ENCODE measurements at places on chromosomes 16 and 17.

- H3K4me1 ChIP-seq, result peaks cover 27% of the 10 kb centered on the region
- peaks cover 12% of the 10 kb centered on the region for H3K36me3 ChIP-seq
- H3K4me3 ChIP-seq, result no peak overlapping the region
- no peaks in the 10 kb centered on the region for H3K27me3 ChIP-seq
- no peak overlapping the region for H3K27ac ChIP-seq
These were observed 11.9 kb upstream of the GLIS2 start for GRCh38 chr16:4303973-4304372.

GRCh38 chr17:21674242-21674731, 18.0 kb upstream of the KCNJ18 start:
- no peaks in the 10 kb centered on the region for H3K27me3 ChIP-seq
- H3K27ac ChIP-seq, result no peak overlapping the region
- H3K36me3 ChIP-seq, result peaks cover 2% of the 10 kb centered on the region
- H3K4me3 ChIP-seq, result no peak overlapping the region

GRCh38 chr16:24977678-24978075, 37.5 kb downstream of the ARHGAP17 start:
- H3K36me3 ChIP-seq, result peaks cover 45% of the 10 kb centered on the region
- no peak overlapping the region for H3K4me3 ChIP-seq
- peaks cover 32% of the 10 kb centered on the region for H3K4me1 ChIP-seq
- no peak overlapping the region for H3K27ac ChIP-seq
- DNase-seq, result no peak

DNA sequence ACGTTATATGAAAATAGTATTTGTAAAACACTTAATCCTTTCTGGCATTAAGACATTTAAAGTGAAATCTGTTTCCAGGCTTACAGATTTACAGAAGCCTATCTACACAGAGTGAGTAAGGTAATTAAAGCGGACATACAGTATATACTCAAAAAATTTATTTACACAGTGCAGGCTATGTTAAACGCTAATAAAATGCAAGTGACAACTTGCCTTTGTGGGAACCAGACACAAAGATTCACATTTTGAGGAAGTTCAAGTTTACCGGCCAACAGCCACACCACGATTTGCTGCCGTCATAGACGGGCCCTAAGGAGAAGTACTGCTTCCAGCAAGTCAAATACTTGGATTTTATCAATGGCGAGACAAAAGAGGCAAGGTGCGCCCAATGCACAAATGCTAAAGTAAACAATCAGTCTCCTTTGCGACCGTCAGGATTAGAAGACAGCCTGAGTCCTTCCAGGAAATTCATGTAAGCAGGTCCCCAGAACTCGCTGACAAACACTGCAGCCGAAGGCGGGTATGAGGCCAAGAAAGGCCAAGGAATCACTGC, 801 bp downstream of the VPS35 start:
- H3K36me3 ChIP-seq, result peaks cover 25% of the 10 kb centered on the region
- no peak for DNase-seq
- no peaks in the 10 kb centered on the region for H3K27me3 ChIP-seq
- H3K27ac ChIP-seq, result no peak overlapping the region

DNA sequence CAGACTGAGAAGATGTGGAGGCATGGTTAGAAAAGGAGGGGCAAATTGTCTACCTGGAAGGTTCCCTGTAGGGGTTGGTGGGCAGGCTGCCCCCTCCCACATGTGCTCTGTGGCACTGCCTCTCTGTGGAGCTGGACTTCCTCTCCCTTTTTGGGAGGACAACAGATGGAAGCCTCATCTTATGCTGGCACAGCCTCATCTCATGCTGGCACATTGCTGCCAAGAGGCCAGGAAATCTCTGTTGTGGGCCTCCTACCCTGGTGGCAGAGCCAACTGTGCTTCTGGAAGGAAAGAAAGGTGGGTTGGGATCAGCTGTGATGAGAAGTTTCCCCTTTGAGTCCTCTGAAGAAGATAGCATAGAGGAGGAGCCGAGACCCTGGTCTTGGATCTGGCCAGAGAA, 19.7 kb upstream of the BRD7 start:
- H3K4me1 ChIP-seq, result no peaks in the 10 kb centered on the region
- no peak for DNase-seq
- no peaks in the 10 kb centered on the region for H3K27me3 ChIP-seq
- H3K36me3 ChIP-seq, result no peaks in the 10 kb centered on the region
- H3K4me3 ChIP-seq, result no peak overlapping the region
- H3K27ac ChIP-seq, result no peak overlapping the region

- no peaks in the 10 kb centered on the region for H3K36me3 ChIP-seq
- DNase-seq, result no peak
- peaks cover 5% of the 10 kb centered on the region for H3K4me1 ChIP-seq
- peaks cover 8% of the 10 kb centered on the region for H3K27me3 ChIP-seq
- H3K27ac ChIP-seq, result no peak overlapping the region
- H3K4me3 ChIP-seq, result no peak overlapping the region
These were observed 5.5 kb upstream of the COIL start for GRCh38 chr17:56966338-56966737.

DNA sequence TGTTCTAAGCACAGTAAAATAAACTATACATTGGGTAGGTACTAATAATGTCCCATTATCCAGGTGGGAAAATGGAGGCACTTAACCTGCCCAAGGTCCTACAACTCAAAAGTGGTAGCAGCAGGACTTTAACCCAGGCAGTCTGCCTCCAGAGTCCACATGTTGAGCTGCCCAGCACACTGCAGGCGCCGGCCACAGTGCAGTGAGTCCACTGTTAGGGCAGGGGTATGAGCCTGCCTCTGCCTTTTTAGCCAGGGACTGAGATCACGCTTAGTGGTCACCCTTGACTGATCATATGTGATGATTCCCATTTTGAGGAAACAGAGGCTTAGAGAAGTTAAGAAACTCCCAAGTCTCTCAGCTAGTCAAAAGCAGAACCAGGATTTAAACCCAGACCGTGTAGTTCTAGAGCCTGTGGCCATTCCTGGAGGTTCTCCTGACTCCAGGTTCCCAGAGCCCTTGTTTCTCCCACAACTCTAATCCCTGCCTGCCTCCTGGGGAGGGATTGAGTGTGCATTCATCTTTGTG, 8.4 kb downstream of the CES1 start:
- no peaks in the 10 kb centered on the region for H3K27me3 ChIP-seq
- H3K4me3 ChIP-seq, result no peak overlapping the region
- no peaks in the 10 kb centered on the region for H3K36me3 ChIP-seq
- no peak overlapping the region for H3K27ac ChIP-seq

GRCh38 chr17:73427198-73427597, 115.4 kb upstream of the CDC42EP4 start:
- H3K27ac ChIP-seq, result no peak overlapping the region
- H3K4me1 ChIP-seq, result peaks cover 14% of the 10 kb centered on the region
- no peaks in the 10 kb centered on the region for H3K36me3 ChIP-seq
- peaks cover 5% of the 10 kb centered on the region for H3K27me3 ChIP-seq

GRCh38 chr16:8678068-8678927, 3.9 kb downstream of the ABAT start:
- H3K4me3 ChIP-seq, result no peak overlapping the region
- no peak for DNase-seq

- DNase-seq, result no peak
- no peaks in the 10 kb centered on the region for H3K27me3 ChIP-seq
- peaks cover 3% of the 10 kb centered on the region for H3K36me3 ChIP-seq
- peaks cover 70% of the 10 kb centered on the region for H3K4me1 ChIP-seq
- peak overlapping the region; percentile 85 for H3K27ac ChIP-seq
- H3K4me3 ChIP-seq, result no peak overlapping the region
These were observed 38.6 kb upstream of the TOB1 start for GRCh38 chr17:50904518-50905459.

- peaks cover 9% of the 10 kb centered on the region for H3K36me3 ChIP-seq
- peaks cover 10% of the 10 kb centered on the region for H3K4me1 ChIP-seq
- no peak overlapping the region for H3K27ac ChIP-seq
- no peak for DNase-seq
- no peak overlapping the region for H3K4me3 ChIP-seq
These were observed 95.4 kb downstream of the PRKCB start for GRCh38 chr16:23931199-23931598.

DNA sequence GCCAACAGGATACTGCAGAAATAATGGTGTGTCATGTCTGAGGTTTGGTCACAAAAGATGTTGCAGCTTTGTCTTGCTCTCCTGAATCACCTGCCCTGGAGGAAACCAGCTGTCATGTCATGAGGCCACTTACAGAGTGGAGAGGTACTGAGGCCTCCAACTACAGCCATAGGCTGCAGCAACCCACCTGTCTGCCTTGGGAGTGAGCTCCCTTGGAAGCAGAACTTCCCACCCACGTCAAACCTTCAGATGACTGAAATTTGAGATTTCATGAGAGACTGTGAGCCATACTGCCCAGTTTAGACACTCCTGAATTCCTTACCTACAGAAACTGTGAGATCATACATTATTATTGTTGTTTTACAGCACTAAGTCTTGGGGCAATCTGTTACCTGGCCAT, 475.9 kb downstream of the HS3ST3B1 start:
- H3K27ac ChIP-seq, result no peak overlapping the region
- H3K36me3 ChIP-seq, result no peaks in the 10 kb centered on the region
- H3K4me3 ChIP-seq, result no peak overlapping the region

- H3K36me3 ChIP-seq, result peaks cover 33% of the 10 kb centered on the region
- H3K27ac ChIP-seq, result no peak overlapping the region
- no peak overlapping the region for H3K4me3 ChIP-seq
- H3K4me1 ChIP-seq, result no peaks in the 10 kb centered on the region
- no peaks in the 10 kb centered on the region for H3K27me3 ChIP-seq
These were observed 34.4 kb upstream of the RAB11FIP4 start for GRCh38 chr17:31357091-31357490.

- H3K27ac ChIP-seq, result no peak overlapping the region
- peaks cover 9% of the 10 kb centered on the region for H3K4me1 ChIP-seq
- no peak for DNase-seq
- H3K36me3 ChIP-seq, result peaks cover 25% of the 10 kb centered on the region
- H3K4me3 ChIP-seq, result no peak overlapping the region
- no peaks in the 10 kb centered on the region for H3K27me3 ChIP-seq
These were observed 12.2 kb downstream of the ORC6 start for GRCh38 chr16:46701615-46702014.

GRCh38 chr16:20064931-20065330, 8.8 kb downstream of the GPR139 start:
- H3K27ac ChIP-seq, result no peak overlapping the region
- no peaks in the 10 kb centered on the region for H3K4me1 ChIP-seq
- DNase-seq, result no peak

- no peak for DNase-seq
- peaks cover 30% of the 10 kb centered on the region for H3K4me1 ChIP-seq
- no peaks in the 10 kb centered on the region for H3K36me3 ChIP-seq
- H3K27ac ChIP-seq, result no peak overlapping the region
- H3K27me3 ChIP-seq, result peaks cover 71% of the 10 kb centered on the region
- peak overlapping the region; percentile 17 for H3K4me3 ChIP-seq
These were observed 2.1 kb upstream of the C1QL1 start for GRCh38 chr17:44970136-44970741.

DNA sequence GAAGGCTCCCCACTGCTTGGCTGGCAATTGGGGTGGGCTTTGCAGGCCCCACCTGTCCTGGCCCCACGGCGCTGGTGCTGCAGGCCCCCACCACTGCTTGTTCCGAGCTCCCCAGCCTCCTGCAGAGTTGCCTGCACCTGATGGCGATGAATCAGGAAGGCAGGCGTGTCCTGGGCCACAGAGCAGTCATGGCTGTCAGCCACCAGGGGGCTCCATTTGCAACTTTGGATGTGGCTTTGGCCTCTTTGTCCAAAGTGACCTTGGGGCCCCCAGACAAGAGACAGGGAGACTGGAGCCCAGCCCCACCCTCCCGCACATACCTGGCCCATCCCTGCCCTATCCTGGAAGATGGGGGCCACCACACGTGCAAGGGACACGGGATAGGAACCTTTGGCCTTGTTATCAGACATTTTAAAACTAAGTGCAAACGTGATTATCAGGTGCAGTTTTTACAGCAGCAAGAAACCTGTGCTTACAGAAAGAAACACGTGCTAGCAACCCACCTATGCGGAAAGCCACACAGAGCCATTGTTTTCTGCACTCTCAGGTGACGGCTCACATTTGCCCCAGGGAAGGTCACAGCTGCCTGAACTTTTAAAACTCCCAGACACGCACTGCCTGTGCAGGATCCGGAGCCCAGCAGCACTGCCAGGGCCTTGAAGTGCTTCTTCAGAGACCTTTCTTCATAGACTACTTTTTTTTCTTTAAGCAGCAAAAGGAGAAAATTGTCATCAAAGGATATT, at the start of gene DNASE1:
Gene DNASE1 (plus strand): TSS at position 443 of the 743 bp plus-strand sequence. CDS start 683 bp downstream, outside the sequence.
- H3K4me1 ChIP-seq, result peaks cover 12% of the 10 kb centered on the region
- H3K36me3 ChIP-seq, result peaks cover 31% of the 10 kb centered on the region
- no peak within 1 kb of the TSS for H3K27ac ChIP-seq
- H3K4me3 ChIP-seq, result no peak within 1 kb of the TSS

GRCh38 chr17:75271955-75272847, 1.2 kb upstream of the MIF4GD start:
- peak overlapping the region; percentile 89 for H3K27ac ChIP-seq
- peaks cover 29% of the 10 kb centered on the region for H3K36me3 ChIP-seq
- peaks cover 47% of the 10 kb centered on the region for H3K4me1 ChIP-seq
- DNase-seq, result peak; percentile 27

DNA sequence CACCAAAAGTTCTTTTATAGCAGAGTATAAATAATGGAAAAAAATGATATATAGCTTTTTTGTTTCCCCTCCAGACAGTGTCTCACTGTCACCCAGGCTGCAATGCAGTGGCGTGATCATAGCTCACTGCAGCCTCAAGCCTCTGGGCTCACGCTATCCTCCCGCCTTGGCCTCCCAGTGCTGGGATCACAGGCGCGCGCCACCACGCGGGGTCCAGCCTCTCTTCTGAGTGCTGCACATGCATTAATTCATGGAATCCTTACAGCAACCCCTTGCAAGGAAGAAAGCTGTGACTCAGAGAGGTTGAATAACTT, 18.0 kb upstream of the ZNF629 start:
- H3K27ac ChIP-seq, result no peak overlapping the region
- peak overlapping the region; percentile 43 for H3K4me3 ChIP-seq
- no peak for DNase-seq
- peaks cover 23% of the 10 kb centered on the region for H3K4me1 ChIP-seq
- H3K36me3 ChIP-seq, result peaks cover 3% of the 10 kb centered on the region

GRCh38 chr16:65832679-65833078, 533.8 kb upstream of the CDH5 start:
- no peaks in the 10 kb centered on the region for H3K36me3 ChIP-seq
- DNase-seq, result no peak
- no peak overlapping the region for H3K27ac ChIP-seq
- H3K27me3 ChIP-seq, result no peaks in the 10 kb centered on the region
- H3K4me3 ChIP-seq, result no peak overlapping the region
- no peaks in the 10 kb centered on the region for H3K4me1 ChIP-seq

GRCh38 chr17:8234361-8235270, 13.2 kb downstream of the CTC1 start:
- no peak overlapping the region for H3K27ac ChIP-seq
- peaks cover 82% of the 10 kb centered on the region for H3K36me3 ChIP-seq
- DNase-seq, result no peak

DNA sequence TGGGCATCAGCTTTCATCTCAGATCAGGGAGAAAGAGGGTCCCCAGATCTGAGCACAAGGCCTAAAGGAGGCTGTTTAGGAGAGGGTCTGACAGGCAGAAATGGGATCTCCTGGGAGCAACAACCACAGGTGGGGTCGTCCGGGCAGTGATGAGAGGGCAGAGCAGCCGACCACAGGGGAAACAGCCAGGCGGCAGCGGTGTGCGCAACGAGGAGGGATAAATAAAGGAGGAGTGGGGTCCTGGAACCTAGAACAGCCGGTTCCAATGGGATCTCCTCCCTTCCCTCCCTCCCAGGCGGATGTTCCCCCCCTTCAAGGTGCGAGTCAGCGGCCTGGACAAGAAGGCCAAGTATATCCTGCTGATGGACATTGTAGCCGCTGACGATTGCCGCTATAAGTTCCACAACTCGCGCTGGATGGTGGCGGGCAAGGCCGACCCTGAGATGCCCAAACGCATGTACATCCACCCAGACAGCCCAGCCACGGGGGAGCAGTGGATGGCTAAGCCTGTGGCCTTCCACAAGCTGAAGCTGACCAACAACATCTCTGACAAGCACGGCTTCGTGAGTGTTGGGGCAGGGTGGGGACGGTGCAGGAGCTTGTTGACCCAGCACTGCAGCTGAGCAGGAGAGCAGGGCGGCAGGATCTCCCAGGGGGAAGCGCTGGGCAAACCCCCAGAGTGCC, 1.9 kb downstream of the TBX2 start:
- H3K4me3 ChIP-seq, result peak overlapping the region; percentile 17
- H3K27ac ChIP-seq, result no peak overlapping the region
- H3K36me3 ChIP-seq, result peaks cover 4% of the 10 kb centered on the region
